ENCODE measurements at places on chromosomes 5 and 9.
A peak's percentile ranks its signal among the peaks of the same experiment; 100 is the strongest.

DNA sequence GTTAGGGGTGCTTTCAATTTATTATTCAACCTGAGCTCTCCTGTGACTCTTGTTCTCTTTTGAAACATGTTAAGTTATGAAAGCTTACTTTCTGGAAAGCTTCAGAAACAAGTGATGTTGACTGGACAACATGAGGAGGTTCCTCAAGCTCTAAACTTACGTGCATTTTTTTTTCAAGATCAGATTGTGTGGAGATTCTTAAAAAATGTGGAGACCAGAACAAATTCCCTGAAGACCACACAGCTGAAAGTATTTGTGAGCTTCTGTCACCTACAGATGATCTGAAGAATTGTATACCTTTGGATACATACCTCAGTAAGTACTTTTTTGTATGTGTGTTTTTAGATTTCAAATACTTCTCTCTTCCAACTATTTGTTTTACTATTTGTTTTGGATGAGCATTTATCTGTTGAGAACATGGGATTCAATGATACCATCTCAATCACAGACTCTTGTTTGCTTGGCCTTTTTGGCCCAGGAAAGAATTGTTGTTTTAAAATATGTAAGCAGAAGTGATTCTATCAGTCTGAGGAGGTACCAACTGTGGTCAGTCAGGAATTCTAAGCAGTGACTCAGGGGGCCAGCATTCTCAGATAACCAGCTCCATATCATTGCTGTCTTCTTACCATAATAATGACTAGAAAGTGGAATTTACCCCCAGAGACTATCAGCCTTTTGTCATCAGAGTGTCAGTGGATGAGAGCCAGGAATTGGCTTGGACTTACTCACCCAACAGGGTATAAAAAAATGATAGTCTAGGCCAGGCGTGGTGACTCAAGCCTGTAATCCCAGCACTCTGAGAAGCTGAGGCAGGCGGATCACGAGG is 34.4 kb upstream of the GLIPR2 start:
- no peak for DNase-seq

DNA sequence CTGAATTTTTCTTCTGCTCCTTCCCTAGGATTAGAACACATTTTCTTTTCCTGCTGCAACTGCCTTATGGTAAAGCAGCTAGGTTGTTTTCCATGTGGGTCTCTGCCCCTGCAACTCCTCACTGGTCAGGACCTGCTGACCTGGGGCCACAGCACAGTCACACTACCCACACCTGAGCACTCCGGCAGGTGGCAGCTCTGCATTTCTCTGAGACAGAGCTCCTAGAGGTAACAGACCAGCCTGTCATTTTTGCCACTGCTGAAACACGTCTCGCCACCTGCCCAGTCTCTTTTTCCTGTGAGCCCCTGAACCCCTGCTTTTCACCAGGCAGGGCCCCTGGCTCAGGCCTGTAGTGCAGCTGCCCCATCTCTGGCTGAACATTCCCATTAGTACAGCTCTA is 609.6 kb downstream of the HINT1 start:
- DNase-seq, result no peak

- no peak for DNase-seq
Observed at GRCh38 chr9:114373960-114374730, 13.6 kb downstream of the AKNA start.

DNA sequence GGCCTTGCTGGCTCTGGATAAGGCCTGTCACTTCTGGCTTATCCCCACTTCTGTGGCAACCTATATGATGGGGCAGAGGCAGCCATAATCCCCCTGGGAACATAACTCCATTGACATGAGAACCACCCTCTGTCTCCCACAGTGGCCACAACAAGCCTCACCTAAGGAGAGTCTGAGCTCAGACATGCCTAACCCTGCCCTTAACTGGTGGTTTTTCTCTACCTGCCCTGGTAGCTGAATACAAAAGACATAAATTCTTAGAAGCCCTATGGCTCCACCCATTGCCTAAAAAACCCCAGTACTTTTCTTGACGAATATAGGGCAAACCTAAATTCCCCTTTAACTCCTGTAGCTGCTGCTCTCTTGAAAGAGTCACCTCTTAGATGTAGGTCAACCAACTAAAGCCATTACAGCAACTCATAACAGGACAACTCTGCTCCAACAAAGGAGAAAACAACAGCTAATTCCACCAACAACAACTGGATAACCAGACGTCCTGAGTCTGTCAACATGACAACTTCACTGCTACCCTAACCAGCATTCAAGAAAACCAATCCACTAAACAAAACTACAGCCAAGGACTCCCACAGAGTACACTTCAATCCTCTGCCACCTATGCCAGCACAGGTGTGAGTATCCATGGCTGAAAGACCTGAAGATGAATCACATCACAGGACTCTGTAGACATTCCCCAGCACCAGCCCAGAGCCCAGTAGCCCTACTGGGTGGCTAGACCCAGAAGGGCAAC is 427.7 kb downstream of the PRELID2 start:
- DNase-seq, result no peak

DNA sequence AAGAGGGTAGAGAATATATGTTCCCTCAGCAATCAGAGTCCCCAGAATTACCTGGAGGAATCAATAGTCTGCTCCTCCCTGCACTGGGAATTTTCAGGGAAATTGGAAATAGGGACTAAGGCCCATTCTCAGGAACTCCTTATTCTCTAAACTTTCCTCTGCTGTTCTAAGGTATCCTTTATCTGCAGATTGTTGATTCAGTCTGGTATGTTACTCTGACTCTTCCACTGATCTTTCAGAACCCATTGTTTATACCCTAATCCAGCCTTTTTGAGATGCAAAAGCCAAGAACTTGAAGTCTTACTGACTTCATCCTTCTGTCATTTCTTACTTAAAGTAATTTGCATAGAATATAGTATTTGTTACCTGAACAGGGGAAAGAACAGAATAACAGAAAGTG is 143.5 kb upstream of the PPP1R2B start:
- DNase-seq, result no peak

GRCh38 chr5:15929611-15930263 is 249.9 kb downstream of the MARCHF11 start:
- DNase-seq, result no peak

GRCh38 chr5:60339691-60340201 is 360.2 kb downstream of the DEPDC1B start:
- DNase-seq, result no peak

GRCh38 chr5:89733772-89734171 is 675.8 kb downstream of the CETN3 start:
- DNase-seq, result no peak

- DNase-seq, result no peak
Observed at GRCh38 chr5:40233268-40233667, 446.4 kb upstream of the PTGER4 start.

- peak; percentile 60 for DNase-seq
Observed at GRCh38 chr9:129697656-129698253, 32.3 kb downstream of the PRRX2 start.

DNA sequence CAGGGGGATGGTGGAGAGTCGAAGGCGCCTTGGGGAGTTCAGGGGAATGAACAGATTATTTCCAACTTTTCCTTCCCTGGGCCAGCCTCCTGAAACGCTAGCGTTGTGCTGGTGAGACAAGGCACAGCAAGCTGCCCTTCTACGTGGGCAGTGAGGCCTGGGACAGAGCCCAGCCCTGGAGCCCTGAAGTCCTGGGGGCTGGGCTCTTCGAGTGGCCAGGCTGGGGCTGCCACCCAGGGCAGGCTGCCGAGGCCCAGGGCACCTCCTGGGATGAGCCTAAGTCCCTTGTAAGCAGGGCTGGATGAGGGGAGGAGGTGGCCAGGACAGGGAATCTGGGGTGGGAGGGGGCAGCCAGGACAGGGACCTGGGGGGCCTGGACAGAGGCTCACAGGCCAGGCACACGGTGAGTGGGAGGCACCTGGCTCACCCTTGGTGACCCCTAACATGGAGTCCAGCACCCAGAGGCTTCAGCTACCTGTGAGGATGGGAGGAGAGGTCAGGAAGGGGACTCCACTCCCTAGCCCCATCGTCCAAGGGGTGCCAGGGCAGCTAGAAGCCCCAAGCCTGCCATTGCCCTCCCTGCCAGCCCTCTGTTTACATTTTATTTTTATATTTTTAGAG is 1.3 kb upstream of the LCN12 start:
- no peak for DNase-seq

GRCh38 chr9:73133022-73133651 is 18.5 kb upstream of the ANXA1 start:
- DNase-seq, result no peak

GRCh38 chr5:173429489-173430150 is 101.4 kb upstream of the STC2 start:
- DNase-seq, result no peak

DNA sequence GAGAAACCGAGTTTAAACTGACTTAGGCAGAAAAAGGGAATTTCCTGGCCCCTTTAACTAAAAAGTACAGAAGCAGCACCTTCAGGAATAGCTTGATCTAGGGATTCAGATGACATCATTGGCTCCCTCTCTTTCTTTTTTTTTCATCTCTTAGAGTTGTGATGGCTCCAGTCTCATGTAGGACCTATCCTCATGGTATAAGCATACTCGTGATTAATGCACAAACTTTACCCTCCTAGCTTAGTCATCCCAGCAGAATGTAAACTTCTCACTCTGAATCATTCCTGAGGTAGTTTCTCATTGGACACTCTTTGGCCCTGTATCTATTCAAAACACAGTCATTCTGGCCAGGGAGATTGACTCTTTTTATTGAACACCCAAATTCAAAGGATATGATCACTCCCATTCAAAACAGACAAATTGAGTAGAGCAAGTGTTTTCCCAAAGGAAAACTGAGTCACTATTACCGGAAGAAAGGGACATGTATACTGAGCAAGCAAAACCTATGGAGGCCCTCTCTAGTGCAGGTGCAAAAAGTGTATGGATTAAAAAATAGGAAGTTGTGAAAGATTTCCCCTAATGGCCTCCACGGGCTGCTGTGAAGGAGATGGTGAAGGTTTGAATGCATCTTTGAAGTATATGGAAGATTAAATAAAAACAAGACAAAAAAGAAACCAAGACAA is 27.6 kb upstream of the SMIM23 start:
- DNase-seq, result no peak

DNA sequence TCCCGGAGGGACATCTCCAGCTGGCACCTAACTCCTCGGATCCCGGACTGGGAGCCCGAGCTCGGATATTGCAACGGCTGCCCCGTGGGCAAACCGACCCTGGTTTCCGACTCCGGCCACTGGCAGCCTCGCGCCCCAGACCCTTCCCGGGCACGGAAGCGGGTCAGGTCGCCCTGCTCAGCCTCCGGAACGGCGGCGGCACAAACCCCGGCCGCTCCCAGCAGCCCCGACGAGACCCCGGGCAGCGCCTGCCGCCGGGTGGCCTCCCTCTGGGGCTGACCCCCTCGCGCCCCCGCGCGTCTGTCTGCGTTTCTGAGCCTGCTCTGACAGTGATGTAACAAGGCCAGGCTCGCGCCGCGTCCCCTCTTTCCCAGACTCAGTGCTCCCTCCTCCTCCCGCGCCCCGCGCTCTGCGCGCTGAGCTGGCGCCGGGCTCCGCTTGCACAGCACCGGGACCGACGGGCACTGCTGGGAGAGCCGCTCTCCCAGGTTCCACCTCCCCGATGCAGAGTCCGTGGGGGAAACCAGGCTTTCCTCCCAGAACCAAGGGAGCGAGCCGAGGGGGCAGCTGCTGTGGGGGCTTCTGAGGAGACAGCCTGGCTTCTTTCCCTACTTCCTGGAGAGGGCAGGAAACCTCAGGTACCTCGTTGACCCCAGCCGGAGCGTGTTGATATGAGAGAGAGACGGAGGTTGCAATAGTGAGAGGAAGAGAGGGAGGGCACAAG is at the start of gene TMEM215:
Gene TMEM215 (plus strand): TSS at position 373 of the 724 bp plus-strand sequence. CDS start 644 bp downstream, outside the sequence.
- no peak for DNase-seq

DNA sequence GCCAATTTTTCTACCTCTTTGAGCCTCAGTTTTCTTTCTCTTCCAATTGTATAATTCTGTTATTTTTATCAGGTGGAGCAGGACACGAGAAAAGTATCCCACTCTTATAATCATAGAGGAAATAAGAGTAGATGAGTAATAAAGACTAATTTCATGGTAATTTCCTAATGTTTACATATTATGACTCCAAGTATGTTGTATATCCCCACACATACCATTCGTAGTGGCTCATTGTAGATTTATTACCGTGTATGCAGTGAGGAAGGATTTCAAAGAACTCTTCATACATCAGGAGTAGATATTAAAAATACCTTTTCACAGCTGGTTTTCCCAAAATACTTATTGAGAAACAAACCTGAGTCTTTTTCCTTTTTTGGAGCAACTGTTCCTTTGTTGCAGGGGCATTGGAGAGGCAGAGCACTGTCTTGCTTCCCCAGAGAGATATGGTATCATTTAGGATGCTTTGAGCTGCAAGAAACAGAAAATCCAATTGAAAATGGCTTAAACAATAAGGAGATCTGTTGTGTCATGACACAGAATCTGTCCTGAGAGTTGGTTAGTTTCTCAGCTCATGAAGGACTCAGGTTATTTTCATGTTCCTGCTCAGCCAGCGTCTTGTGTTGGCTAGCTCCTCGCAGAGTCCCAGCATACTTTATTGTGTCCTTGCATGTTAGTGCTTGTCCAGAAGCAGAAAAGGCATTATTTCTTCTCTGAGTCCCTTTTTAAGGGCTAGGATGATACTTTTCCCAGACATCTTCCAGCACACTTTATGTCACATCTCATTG is 291.2 kb downstream of the ARHGAP26 start:
- no peak for DNase-seq

DNA sequence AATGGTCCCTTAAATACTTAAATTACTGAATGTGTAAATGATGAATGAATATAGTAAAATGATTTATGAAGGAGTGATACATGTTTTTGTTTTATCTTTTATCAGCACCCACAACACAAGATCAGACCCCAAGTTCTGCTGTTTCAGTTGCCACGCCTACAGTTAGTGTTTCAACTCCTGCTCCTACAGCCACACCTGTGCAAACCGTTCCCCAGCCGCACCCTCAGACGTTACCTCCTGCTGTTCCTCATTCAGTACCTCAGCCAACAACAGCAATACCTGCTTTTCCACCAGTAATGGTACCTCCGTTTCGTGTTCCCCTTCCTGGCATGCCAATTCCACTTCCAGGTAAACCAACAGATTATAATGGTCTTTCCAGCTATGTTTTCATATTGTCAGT is 16.3 kb downstream of the TCERG1 start:
- DNase-seq, result no peak

- no peak for DNase-seq
Observed at GRCh38 chr9:73446306-73446705, 294.6 kb downstream of the ANXA1 start.

DNA sequence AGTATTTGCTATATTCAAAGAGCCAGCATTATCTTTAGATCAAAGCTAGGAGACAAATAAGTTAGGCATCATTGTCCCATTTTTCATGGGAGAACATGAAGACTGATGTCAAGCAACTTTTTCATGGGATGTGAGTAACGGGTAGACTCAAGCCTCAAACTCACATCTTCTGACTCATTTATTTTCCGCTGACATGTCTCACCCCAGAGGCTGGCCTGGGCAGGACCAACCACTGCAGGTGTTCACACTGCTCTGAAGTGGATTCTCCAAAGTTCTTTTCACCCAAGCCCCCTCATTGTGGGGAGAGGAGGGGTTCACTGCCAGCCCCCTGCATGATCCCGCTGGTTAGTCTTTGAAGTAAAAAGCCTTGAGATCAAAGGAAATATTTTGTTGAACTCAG is 34.9 kb upstream of the BASP1 start:
- DNase-seq, result no peak
